ENCODE measurements at places on chromosomes 6 and 20. TPM values are rescaled to one million over a fixed set of nuclear protein-coding genes. Genes with fewer than 3 reads are reported as not detected.

ACTR5 gene
- total RNA-seq, result 15.0 TPM

ADGB gene
- total RNA-seq, result 0.26 TPM

DNA sequence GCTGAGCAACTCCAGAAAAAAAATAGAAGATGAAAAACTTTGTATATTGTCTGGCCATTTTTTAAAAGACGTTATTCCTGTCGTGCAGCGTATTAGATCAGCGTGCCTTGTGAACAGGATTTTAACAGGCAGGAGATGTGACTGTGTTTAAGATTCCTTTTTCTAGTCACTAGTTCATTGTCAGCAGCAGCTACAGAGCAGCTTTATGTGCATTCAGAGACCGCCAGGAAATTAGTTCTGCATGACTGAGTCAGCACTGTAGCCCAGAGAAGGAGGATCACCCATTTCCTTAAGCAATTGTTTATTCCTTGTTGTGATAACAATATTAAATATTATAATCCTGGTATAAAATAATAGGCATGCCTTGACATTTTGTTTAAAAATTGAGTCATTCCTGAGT lies 75.4 kb upstream of the ADGRB3 start:
- no peak for DNase-seq

- no peak for DNase-seq
Measured at GRCh38 chr20:55094353-55094861, 619.0 kb downstream of the DOK5 start.

GRCh38 chr20:3553663-3554062 lies 82.8 kb downstream of the ATRN start:
- DNase-seq, result no peak

LAMA5 gene
- total RNA-seq, result 623 TPM

DNA sequence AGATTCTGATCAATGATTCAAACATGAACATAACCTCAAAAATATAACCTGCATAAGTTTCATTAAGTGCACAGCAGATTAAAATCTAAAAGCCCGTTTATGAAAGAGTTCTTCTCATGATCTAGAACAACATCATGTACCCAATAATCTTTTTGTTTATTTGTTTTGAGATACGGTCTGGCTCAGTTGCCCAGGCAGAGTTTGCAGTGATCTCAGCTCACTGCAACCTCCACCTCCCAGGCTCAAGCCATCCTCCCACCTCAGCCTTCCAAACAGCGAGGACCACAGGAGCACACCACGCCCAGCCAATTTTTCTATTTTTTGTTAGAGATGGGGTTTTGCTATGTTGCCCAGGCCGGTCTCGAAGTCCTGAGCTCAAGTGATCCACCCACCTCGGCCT lies 149.7 kb downstream of the CDK19 start:
- DNase-seq, result no peak

DNA sequence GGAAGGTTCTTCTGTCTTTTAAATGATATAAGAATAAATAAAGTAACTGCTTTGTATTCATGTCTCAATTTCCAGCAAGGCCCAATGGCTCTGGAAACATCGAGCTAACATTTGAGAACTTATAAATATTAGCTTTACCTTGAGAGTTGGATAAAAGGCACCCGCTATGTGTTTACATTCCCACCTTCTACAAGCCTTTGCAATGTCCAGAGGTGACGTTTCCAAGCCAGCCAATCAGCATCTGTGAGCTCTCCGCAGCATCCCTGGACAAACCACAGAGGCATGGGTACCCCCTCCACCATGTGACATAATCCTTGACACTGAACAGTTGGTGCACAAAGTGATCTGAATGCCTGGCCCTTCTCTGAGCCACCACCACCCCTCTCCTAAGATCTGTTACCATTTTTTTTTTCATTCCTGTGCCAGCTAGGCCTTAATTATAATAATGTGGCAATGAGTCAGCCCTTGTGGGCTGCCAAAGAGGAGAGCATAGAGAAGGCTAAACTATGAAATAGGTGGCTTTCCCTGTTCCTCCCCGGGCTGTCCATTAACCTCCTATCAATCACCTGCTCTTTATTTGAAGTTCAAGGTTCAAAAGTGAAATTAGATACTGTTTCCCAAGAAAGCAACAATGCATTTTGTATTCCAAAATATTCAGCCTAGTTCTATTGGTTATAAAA lies 4.1 kb downstream of the CBLN4 start:
- DNase-seq, result no peak

TFAP2D gene
- not detected for total RNA-seq

C6orf15 gene
- total RNA-seq, result 20.7 TPM

DNA sequence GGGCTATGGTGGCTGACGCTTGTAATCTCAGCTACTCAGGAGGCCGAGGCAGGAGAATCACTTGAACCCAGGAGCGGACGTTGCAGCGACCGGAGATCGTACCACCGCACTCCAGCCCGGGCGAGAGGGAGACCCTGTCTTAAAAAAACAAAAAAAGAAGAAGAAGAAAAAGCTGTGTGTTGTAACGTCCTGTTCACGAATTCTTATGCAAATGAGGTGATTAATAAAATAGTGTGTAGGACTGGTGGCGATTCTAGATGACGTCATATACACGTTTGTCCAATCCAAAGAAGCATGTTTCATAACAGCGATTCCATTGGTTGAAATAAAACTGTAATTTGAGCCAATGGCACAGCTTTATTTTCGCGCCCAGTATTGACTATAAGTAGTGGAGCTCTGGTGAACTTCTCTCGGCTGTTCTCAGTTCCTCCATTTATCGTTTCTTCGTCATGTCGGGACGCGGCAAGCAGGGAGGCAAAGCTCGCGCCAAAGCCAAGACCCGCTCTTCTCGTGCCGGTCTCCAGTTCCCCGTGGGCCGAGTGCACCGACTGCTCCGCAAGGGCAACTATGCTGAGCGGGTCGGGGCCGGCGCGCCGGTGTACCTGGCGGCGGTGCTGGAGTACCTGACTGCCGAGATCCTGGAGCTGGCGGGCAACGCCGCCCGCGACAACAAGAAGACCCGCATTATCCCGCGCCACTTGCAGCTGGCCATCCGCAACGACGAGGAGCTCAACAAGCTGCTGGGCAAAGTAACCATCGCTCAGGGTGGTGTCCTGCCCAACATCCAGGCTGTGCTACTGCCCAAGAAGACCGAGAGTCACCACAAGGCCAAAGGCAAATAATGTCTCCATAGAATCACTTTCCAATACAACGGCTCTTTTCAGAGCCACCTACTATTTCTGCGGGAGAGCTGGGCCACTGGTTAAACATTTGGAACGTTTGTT lies 47.0 kb downstream of the OR2B2 start:
- DNase-seq, result no peak

GRCh38 chr20:51326201-51326819 lies 216.2 kb downstream of the NFATC2 start:
- DNase-seq, result no peak

DNA sequence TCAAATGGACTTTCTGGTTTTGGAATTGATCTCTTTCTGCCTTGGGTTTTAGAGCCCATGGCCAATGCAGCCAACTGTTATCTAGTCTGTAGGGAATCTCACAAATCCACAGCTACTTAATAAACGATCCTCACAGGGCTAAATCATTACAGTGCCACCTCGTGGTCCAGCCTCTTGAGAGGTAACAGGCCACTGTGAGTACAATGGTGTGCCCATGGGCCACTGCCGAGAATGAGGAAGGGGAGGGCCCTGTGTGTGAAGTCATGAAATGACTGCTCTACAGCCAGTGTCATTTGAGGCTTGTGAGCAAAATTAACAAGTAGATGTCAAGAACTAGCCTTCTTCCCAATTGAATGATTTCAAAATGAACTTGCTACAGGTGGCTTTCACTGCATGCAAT lies 54.3 kb upstream of the GMPR start:
- no peak for DNase-seq

OPN5 gene
- total RNA-seq, result not detected

PDYN gene
- total RNA-seq, result not detected

- DNase-seq, result no peak
Measured at GRCh38 chr6:4162370-4162769, 27.0 kb upstream of the ECI2 start.

- DNase-seq, result peak; percentile 87
Measured at GRCh38 chr6:52514514-52514913, 62.3 kb downstream of the TRAM2 start.

GRCh38 chr6:47836639-47837038 lies 54.8 kb downstream of the OPN5 start:
- no peak for DNase-seq

GRCh38 chr6:106666282-106667021 lies 37.1 kb downstream of the QRSL1 start:
- no peak for DNase-seq

FKBP1C gene
- 0.31 TPM for total RNA-seq

- no peak for DNase-seq
Measured at GRCh38 chr6:2891768-2892170, 11.3 kb downstream of the SERPINB9 start.

- no peak for DNase-seq
Measured at GRCh38 chr20:24441661-24442060, 27.8 kb upstream of the SYNDIG1 start.

GRCh38 chr6:166689687-166690086 lies 62.6 kb upstream of the RPS6KA2 start:
- DNase-seq, result no peak

DNA sequence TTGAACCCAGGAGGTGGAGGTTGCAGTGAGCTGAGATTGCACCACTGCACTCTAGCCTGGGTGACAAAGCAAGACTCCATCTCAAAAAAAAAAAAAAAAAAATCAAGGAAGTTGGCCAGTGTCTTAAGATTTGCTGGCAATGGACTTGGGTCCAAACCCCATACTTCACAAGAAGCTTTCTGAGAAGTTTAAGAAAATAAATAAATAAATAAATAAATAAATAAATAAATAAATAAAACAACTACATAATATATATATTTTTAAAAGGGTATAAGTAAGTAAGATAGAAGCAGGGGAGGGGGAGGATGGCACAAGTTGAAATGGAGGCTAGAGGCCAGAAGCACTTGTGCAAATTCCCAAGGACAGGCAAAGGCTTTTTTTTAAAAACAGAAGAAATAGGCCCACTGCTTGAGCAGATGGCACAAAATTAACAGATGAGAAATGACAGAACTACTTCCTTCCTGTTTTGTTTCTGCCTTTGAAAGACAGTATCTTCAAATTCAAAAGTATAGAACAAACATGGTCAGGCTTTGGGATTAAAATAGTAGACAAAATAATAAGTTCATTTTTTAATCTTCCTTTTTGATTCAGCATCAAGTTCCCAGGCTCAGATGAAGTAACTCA lies 287.7 kb downstream of the ALDH8A1 start:
- DNase-seq, result no peak

COL20A1 gene
- not detected for total RNA-seq

DNA sequence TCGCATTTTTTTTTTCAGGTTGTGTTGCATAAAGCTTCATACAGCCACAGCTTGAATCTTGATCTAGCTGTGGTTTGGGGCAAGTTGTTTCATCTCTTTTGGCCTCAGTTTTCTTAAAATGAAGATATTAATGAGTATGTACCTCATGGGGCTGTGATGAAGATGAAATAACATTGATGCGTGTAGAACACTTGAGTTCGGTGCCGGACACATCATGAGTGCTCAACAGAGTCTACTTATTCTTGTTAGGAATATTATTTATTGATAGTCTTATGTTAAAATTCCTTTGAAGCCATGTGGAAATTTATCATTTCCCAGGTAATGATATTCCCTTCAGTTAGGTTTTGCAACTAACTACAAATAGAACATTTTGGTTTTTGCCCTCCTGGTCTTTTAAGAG lies 3.4 kb downstream of the PAQR8 start:
- DNase-seq, result no peak

COL12A1 gene
- total RNA-seq, result 41.2 TPM

GRCh38 chr6:168999392-168999791 lies 254.3 kb downstream of the THBS2 start:
- no peak for DNase-seq

DNA sequence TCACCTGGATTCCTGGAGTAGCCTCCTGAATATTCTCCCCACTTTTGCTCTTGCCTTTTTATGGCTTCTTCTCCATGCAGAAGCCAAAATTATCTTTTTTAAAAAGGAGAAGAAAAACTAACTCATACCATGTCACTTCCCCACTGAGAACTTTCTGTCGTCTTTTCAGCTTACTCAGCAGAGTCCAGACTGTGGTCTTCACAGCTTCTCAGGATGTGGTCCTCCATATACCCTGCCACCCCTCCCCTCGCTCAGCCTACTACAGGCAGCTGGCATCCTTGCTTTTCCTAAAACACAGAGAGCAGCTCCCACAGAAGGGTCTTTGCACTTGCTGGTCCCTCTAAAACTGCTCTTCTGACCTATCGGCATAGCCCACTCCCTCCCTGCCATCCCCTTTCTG lies 89.4 kb upstream of the ISM1 start:
- DNase-seq, result no peak

MLN gene
- not detected for total RNA-seq

DNA sequence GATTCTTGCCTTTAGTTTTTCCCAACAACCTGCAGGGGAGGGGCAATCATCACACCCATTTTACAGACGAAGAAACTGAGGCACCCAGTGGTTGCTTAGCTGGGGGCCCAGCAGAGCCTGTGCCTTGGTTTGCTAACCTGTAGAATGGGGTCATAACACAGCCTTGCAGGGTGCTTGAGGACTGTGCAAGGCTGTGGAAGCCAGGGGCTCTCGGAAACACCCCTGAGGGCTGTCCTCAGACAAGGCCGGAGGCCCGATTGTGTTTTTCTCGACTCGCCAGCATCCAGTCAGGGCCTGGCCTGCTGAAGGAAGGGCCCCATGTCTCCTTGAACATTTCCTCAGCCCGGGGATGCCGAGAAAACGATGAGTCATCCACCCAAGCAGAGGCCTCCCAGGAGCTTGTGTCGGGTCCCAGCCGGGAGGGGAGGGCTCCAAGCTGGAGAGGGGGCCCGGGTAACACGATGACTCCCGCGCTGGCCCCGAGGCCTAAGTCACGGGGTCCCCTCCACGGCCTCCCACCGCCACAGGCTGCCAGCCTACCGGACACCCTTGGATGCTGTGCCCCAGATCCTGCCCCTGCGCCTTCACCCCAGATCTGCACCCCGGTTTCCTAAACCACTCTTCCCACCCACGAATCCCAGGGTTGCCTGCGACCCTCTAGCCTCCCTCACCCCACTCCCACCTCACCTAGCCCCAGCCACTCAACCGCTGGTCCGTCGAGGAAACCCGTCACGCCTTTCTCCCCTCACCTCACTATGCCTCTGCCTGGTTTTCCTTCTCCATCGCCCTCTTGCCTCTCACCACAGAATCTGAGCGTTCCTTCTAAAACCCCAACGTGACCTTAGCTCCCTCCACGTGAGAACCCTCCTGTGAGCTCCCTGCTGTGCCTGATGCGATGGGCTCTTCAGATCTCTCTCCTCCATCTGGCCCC lies 10.6 kb downstream of the NOL4L start:
- DNase-seq, result no peak

GRCh38 chr6:56292505-56293181 lies 45.3 kb upstream of the COL21A1 start:
- DNase-seq, result no peak

ZNF831 gene
- not detected for total RNA-seq
